ENCODE measurements at places on chromosomes 16 and 17.

- DNase-seq, result no peak
These were observed 1690.1 kb downstream of the TP53TG3F start for GRCh38 chr16:35149550-35149949.

GRCh38 chr17:661509-661908 is 53.1 kb downstream of the VPS53 start:
- DNase-seq, result no peak

GRCh38 chr17:42759982-42760651 is 910 bp upstream of the RAMP2 start:
- no peak for DNase-seq

- DNase-seq, result no peak
These were observed 173.7 kb downstream of the SOX9 start for GRCh38 chr17:72294487-72294893.

DNA sequence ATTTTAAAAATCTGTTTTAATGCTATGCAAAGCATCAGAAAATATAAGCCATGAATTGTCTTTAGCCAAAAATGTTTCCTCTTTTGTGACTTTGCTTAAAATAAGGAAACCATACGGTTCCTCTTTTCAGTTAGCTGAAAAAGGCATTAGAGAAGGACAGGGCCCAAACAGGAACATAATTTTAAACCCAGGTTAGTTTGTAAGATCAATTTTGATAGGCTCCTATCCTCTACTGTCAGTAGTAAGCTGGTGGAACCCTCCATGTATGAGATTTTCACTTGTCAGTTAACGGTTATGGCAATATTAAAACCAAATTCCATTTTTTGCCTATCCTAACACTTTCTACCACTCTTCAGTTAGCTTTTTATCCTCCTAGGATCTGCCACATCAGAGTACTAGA is 4.3 kb downstream of the EVI2B start:
- no peak for DNase-seq

DNA sequence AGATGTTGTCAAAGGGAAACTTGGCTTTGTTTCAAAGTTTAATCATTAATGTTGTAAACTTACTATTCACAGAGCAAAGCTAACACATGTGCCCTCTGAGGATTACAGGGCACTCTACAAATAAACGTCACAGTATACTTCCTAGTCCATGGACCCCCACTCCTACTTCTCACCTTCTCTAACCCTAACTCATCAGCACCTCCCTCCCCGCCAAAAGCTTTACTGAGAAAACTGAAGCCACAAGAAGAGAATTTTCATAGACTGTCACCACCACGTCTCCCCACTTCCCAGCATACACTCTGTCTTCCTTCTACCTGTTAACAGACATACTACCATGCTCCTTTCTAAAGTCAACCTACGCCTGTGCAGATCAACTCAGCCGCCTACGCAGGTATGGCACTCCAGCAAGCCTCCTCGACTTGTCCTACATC is 29.0 kb downstream of the HELZ start:
- DNase-seq, result no peak

DNA sequence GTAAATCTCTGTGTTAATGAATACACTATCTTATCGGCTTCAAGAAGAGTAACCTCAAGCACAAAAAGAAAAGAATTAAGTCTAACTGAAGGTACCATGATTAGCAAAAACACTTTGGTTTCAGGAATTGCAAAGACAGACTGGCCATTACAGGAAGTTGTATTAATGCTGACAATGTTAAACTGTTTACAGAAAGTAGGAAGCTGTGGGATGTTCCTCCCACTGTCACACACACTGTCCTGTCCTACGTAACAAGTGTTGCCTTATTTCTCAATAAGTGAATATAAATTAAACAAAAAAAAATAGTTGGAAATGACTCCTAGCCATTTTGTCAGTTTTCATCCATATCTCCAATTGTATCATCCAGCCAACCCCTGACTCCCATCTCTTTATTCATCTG is 8.6 kb downstream of the GNA13 start:
- DNase-seq, result no peak

DNA sequence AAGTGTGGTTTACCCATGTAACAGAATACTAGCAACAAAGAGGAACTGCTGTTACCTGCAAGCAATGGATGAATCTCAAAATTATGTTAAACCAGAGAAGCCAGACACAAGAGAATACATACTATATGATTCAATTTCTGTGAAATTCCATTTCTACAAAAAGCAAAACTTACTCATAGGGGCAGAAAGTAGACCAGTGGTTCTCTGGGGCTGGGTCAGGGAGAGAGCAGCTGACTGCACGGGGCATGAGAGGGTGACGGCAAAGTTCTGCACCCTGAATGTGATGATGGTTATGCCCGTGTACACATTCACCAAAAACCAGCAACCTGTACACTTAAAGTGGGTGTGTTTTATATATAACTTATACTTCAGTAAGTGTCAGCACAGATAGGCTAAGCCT is 3.1 kb downstream of the ZNF843 start:
- DNase-seq, result no peak

DNA sequence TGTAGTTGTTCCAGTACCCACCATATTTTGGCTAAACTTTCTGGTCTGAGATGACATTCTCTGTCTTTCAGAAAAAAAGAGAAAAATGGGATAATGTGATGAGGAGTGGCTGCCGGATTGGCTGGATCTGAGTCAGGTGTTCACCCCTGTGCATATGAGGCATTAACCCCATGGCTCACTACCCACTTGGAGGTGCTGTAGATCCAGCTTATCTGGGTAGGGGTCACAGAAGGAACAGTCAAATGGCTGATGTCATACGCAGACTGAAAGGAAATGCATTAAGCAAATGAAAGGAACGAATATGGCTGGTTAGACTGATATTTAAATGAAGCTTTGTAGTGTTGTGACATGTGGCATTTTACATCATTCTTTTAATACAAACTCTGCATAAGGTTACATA is 17.3 kb downstream of the MAP2K6 start:
- no peak for DNase-seq

DNA sequence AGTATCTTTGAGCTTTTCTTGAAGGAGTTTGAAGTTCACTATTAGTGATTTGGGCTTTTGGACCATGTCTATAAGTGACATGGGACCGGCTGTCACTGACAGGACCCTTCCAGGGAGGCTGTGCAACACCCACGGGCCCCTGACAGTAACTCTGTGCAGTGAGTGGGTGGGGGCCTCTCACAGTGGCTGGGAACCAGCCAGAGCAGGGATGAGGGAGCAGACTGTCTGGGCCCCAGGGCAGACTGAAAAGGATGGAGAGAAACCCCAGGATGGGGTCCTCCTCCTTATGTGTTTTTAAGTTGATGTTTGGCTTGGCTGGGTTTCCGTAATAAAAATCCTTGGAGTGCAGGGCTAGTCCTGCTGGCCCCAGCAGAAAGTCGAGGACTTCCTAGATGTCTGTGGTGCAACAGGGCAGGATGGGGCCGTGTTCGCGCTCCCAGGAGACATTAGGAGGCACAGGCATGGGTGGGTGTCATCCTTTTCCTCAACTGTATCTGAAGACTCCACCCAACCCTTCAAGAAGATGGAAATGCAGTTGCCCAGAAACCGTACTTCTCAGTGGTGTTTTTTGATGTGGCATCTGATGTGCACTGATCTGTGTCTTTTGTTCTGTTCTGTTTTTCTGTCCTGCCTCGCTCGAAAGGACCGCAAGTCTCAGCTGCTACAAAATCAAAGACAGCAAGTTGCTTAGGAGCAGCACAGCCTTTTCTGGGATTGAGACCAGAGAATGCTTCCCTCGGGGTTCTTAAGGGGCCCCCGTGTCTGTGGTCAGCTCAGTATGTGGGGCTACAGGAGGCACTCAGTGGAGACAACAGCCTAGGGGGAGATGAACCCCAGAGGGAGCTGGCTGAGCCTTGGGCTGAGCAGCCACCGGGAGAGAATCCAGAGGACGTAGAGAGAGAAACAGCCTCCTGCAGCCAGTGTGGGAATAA is 24.2 kb downstream of the PLD6 start:
- DNase-seq, result no peak

DNA sequence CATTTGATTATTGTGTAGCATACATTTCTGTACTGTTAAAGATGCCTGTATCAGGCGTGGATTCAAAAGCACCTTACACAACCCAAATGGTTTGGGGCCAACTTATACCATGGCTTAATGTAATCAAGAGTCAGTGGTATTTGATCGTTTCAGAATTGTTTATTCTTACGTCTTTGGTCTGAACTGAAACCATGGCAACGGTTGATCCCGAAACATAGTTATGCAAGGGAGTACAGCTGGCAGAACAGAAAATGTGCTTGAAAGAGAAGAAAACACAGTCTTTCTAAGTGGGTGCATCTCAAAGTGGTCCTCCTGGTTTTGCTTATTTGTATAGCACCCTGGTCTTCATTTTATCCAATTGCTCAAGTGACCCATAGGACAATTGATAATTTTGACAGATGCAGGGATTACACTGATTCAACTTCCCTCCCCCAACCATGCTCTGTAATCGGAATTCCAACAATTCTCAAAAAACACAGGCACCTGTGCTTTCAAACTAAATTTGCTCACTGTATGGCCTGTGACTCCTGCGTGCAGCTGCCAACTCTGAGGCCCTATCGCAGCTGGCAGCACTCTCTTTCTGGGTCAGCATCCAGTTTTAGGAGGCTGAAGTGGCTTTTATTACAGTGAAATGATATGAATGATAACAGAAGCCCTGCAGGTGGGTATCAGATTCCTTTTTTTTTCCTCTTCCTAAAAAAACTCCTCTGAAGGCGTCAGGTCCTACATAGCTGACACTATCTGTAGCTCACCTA is 77.0 kb upstream of the AXIN2 start:
- peak; percentile 42 for DNase-seq

GRCh38 chr16:85057212-85057889 is 29.8 kb downstream of the KIAA0513 start:
- no peak for DNase-seq

DNA sequence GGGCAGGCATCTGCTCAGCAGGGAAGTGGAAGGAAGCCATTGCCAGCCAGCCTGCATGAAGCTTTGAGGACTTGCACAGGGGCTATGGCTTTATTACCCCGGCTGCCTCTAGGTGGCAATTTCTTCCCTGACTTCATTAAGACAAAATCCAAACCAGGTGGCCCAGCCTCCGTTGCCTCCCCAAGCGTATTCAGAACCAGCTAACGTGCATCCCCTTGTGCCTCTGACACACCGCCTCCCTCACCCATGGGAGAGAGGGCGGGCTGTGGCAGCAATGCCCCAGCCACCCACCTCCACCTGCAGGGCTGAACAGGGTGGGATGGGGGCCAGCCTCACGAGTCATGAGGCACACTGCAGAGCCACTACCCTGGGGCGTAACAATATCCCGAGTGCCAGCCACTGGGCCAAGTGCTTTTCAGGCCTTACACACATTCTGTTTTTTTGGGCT is 6.8 kb downstream of the KIFC3 start:
- peak; percentile 68 for DNase-seq

GRCh38 chr16:49129935-49130334 is 151.7 kb downstream of the CBLN1 start:
- no peak for DNase-seq

DNA sequence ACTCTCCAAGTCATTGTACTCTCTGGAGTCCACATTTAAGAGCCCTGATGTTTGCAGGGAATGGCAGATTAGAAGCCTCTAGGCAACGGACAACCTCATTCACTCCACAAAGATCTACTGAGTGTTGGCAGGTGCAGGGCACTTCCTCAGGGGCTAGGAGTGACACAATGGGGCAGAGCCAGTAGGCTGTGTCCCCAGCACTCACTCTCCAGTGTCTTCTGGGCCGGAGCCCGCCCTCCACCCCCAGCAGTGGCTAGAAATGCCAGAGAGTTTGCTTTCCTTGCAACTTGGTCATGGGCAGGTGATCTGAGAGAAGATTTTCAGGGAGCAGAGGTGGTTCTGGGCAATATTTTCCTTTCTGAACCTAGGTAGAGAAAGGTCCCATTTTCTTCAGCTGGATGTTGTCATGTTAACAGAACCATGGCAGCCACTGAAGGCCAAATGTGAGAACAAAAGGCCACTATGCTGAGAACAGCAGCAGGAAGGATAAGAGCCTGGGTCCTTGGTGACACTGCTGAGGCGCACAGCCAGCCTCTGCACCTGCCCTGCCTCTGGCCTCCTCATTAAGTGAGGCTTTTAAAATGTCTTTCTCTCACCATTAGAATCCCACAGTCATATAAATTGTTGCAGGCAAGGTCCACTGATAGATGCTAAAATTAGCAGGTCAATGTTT is 96.2 kb downstream of the USP31 start:
- DNase-seq, result peak; percentile 73

DNA sequence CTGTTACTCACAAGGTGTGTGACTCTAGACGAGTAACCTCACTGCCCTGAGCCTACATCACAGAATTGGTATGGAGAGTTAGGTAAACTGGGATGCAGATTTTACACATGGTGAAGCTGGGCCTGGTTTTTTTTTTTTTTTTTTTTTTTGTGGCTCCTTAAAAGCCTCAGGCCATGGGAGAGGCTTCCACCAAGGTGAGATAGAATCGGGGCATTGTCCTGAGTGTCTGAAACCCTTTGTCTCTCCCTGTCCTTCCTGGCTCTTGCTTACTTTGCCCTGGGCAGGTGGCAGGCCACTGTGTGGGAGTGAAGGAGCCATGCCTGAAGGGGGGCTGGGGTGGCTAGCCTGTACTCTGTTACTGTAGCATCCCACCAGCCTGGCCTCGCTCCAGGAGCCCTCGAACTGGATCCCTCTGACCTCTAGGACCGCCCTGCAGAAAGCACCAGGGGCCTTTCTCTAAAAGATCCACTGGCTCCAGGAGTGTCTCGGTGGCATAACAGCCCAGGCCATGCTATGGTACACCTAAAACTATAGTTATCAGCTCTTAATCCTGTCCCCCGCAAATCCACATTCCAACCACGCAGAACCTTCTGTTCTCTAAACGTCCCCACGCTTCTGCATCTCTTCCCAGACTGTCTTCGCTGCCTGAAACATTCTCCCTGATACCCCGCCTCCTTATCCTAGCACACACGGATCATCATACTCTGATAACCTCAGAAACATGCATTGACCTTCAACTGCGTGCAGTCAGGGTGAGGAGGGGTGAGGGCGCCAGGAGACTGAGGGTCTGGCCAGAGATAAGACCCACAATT is 1.7 kb upstream of the SLC13A2 start:
- DNase-seq, result no peak

GRCh38 chr17:42289611-42290181 is 1.4 kb downstream of the STAT5A start:
- no peak for DNase-seq

GRCh38 chr16:84036982-84037425 is 5.6 kb downstream of the SLC38A8 start:
- no peak for DNase-seq

DNA sequence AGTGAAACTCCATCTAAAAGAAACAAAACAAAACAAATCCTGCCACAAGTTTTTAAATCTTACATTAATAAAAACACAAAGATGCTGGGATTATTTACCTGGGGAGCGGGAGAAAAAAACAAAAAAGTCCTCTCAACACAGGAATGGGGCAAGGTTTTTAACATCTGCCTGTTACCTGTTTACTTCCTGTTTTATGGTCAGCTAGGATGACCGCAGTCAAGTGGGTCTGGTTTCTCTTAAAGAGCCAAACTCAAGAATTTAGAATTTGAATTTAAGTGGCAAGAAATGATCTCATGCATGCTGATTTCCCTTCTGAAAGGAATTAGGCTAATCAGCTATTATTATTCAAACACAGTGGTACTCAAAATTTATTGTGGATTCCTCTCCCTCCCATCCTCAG is 39.7 kb upstream of the TBC1D3K start:
- DNase-seq, result no peak

- DNase-seq, result no peak
These were observed 44.3 kb upstream of the PSMD7 start for GRCh38 chr16:74252329-74252728.

GRCh38 chr17:76071531-76072147 is 678 bp downstream of the SRP68 start:
- DNase-seq, result no peak

- DNase-seq, result no peak
These were observed 586 bp downstream of the MEAK7 start for GRCh38 chr16:84503751-84504395.

- DNase-seq, result no peak
These were observed 7.4 kb upstream of the PYDC1 start for GRCh38 chr16:31224092-31224955.

Measured in eye (tissue), 1 donor.